GM23338 (cell line): ENCODE measurements at places on chromosomes 5 and 9. TPM values are rescaled to one million over a fixed set of nuclear protein-coding genes. Genes with fewer than 3 reads are reported as not detected.

GRCh38 chr5:121867403-121867802 is 15.7 kb downstream of the FTMT start:
- DNase-seq, result peak; percentile 28

Gene SPACA9
- total RNA-seq, result 0.78 and 1.5 TPM in 2 replicates

Gene SLCO6A1
- total RNA-seq, result 3.1 TPM in 1 of 2 replicates, not detected in the other

Gene LCN10
- total RNA-seq, result 0.45 and 9.8 TPM in 2 replicates

Gene RASEF
- total RNA-seq, result 7.9 and 10.4 TPM in 2 replicates
